GM23338 (cell line): ENCODE measurements at places on chromosomes 2 and 18. TPM values are rescaled to one million over a fixed set of nuclear protein-coding genes. Genes with fewer than 3 reads are reported as not detected.
A peak's percentile ranks its signal among the peaks of the same experiment; 100 is the strongest.

DNA sequence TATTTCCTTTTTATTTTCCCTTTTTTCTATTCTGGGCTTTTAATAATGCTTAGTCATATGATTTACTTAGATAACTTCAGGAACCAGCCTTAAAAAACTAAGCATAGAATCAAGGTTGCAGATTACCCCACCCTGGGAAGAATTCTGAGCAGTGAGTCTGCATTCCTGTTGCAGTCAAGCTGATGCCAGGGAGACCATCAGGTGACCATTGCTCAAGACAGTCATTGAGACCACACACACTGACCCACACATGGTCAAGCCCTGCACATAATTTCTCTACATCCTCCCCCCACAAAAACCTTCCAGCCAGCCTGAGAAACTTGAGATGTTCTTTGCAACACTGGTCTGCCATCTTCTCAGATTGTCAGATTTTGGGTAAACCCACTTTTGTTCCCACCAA, 83.9 kb downstream of the SH3YL1 start:
- no peak for DNase-seq

DDX1 gene
- 88.1 and 99.9 TPM in 2 replicates for polyA plus RNA-seq

- DNase-seq = peak; percentile 43
Measured at GRCh38 chr2:102520009-102520408, 47.0 kb downstream of the SLC9A4 start.

WIPF1 gene
- polyA plus RNA-seq = 3.0 and 4.8 TPM in 2 replicates

- no peak for DNase-seq
Measured at GRCh38 chr2:111167076-111167862, 46.6 kb downstream of the BCL2L11 start.

TCF7L1 gene
- polyA plus RNA-seq = 101 and 113 TPM in 2 replicates

DNA sequence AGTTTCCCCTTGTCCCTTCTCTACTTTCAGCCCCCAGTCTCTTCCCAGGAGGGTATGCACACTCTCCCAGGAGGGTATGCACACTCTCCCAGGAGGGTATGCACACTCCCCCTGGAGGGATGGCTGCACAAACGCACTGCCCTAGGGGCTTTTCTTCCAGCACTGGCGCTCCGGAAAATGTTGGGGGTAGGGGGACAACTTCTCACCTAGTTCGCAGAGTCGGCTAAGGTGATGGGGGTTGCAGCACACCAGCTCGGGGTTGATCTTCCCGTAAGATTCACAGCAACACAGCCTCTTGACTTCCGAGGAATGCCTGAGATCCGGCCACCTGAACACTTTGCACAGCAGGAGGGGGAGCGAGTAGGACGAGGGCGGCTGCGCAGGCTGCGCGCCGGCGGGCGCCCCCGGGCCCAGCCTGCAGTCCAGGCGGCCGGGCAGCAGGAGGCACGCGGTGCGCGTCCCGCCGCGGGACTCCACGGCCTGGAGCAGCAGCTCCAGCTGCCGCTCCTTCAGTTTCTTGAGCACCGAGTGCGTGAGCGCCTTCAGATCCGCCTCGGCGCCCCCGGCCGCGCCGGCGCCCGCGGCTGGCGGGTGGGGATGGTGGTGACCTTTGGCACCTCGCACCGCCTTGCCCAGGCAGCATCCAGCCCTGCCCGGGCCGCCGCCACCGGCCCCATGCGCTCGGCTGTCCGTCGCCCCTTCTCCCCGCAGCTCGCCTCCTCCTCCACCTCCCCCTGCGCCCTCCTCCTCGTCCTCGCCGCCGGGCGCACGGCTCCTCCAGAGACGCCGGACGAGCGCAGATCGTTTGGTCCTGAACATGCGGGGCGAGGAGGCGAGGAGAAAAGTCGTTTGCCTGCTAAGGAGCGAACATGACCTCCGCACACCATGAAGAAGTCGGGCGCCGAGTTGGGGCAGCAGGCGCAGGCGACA, 894 bp downstream of the SMAD7 start:
- DNase-seq = peak; percentile 90

RPL37A gene
- polyA plus RNA-seq = 5,036 and 5,564 TPM in 2 replicates
